ENCODE measurements at places on chromosomes 2 and 18.

DNA sequence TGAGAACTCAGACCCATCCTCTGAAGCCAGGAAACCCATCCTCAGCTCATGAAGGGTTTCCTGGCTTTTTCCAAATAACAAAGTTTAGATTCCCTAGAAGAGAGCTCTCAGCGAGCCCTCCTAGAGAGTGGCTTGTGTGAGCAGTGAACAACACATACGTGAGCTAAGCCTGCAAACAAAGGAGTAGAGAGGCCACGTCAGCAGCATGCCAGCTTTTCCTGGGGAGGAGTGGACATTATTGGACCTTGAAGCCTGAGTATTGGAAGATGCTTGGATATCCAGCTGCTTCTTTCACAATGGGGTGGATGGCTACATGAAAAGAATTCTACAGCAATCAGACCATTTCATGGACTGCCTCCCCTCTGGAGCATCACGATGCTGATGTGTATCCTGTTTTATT, 21.1 kb downstream of the KIF5C start:
- DNase-seq, result no peak

DNA sequence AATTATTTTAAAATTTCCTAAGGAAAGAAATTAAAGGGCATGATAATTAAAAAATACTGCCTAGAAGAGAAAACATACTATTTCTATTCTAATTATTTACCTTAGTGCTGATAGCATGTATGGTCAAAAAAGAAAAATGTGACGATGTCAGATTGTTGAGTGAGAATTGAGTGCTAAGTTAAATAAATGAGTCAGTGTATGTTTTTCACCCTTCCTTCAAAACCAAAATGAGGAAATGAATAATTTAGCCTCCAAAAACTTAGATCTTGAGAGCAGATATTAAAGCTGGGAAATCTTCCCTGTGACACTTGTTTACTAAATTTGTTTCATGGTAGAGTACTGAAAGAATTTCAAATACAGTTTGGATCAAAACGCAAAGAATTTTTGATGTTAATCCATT, 58.6 kb upstream of the NYAP2 start:
- DNase-seq, result no peak

DNA sequence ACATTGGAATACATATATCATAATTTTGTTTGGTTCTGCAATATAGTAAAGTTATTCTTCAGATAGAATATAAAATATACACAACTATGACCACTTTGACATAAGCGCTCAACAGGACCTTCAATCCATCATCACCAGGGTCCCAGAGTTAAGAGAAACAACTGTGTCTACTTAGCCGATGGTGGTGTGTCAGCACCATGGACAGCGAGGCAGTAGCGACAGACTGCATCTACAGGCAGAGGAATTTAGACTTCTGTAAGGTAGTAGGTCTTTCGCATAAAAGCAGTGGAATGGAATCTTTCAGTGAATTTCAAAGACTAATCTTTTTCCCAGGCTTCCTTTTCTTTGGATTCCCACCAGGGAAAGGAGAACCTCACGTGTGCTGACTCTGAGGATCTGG, 20.5 kb upstream of the LRPPRC start:
- DNase-seq, result no peak

GRCh38 chr2:176128172-176128981, 1.1 kb upstream of the HOXD8 start:
- DNase-seq, result no peak

GRCh38 chr2:170715062-170715931, at the start of gene SP5:
SP5 (plus strand) TSS chr2:170715337; CDS start chr2:170715513, 176 bp downstream.
- DNase-seq, result no peak

GRCh38 chr2:48065096-48065495, 158.8 kb upstream of the FBXO11 start:
- DNase-seq, result no peak

DNA sequence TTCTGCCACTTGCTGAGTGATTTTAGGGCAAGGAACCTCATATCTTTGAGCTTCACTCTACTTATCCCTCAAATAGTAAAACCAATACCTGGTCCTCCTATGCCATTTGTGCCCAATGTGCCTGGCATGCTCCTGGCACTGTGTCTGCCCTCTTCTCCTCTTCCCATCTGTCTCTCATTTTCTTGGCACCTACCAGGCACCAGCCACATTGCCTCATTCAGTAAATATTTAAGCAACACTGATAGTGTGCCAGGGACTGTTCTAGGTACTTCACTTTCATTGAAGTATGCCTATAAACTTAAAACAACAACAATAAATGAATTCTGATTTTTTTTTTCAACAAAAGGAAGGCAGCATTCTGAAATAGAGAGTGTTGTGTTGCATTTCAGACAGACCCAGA, 15.1 kb upstream of the BOD1L2 start:
- no peak for DNase-seq

DNA sequence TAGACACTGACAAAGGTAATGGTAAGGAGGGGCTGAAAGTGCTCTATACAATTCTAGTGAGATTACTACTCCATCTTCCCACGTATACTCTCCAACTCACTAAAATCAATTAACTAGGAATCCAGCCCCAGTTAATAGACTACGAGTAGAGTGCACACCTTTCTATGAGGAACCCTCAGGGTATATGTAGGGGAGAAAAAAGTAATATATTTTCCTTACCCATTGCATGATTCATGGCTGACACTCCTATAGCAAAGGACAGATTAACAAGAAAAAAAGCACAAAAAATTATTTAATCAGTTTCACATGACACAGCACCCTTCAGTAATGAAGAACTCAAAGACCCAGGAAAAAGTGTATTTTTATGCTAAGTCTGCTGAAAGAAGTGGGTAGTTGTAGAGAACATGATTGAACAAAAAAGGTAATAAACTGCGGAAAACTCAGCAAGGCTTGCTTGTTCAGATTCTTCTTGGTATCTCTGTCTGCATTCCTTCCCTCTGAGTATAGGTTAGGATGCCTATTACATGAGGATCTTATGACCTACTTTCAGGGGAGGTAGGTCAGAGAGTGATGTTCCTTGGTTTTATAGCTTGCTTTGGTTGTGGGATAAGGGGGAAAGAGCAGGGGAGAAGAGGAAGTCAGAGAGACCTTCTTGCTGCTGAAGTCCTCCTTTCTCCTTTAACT, 342.0 kb upstream of the DLGAP1 start:
- DNase-seq, result no peak

DNA sequence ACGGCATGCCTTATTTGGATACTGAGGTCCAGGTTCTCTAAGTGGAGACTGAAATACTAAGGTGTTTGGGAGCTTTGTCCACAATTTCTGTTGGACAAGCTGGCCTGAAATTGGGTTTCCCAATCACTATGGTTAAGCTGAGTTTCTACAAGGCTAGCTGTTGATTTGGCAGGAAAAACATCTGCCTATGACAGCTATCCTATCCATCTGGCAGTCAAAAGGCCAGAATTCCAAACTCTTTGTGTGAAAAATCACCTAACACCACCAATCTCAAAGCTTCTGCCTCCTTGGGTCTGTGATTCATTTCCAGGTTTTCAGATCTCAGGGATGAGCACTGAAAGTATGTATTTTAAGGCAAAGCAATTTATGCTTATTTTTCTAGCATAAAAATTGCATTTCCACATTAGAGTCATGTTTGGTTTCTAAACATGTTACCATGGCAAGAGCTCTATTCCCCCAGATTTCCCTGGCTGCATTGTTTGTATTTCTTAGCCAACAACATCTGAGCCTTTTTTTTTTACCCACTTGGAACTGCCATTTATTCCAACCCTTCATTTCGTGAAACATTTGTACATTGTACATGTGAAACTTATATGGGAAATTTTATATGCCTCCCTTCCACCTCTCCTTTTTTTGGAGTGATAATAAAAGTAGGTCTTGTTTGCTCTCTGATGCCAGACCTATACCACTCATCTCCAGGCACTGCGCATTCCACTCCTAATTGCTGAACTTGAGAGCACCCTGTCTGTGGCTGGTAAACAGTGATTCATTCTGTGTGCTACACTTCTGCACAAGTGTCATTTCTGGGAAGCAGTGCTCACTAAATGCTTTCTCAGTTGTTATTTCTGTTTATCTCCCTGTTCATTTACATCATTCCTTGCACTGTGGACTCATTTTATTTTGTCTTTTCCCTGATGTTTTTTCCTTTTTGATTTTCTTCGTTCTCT, 15.9 kb upstream of the CCDC85A start:
- no peak for DNase-seq

DNA sequence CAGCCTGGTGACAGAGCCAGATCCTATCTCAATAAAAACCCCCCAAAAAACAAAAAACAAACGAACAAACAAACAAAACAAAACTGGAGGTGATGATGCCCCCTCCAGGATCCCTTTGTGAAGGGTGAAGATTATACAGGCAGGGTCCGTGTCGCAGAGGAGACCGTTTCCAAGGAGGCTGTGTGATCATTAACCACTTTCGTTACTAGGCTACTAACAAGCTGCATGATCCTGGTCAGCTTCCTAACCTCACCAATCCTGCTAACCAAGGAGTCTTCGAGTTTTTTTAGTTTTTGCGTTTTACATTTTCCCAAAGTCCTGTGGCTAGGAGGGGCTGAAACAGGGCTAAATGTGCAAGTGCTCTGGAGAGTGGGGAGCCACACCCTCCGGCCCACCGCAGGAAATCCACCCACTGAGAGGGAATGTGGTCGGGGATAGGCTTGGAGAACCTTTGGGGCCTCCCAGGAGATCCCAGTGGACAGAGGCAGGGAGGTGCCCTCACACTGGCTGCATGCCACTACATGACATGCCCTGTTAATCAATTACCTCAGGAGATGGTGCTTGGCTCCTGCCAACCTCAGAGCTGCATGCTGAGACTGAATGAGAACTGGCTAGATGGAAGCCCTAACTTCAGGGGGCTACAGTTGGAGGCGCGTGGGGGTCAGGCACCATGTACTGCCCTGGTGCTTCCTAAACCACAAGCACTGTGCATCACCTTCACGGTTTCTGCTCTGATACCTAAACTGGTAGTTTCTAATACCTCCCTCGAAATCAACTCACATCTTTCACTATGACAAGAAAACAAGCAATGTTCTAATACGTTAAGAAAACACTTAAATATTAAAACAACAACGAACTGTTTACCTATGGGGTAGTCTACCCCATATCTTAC, 67.5 kb upstream of the RGPD5 start:
- DNase-seq, result no peak

- no peak for DNase-seq
Observed at GRCh38 chr2:29220506-29221270, 105.5 kb downstream of the CLIP4 start.

GRCh38 chr2:69608109-69608508, 35.4 kb downstream of the AAK1 start:
- DNase-seq, result no peak

DNA sequence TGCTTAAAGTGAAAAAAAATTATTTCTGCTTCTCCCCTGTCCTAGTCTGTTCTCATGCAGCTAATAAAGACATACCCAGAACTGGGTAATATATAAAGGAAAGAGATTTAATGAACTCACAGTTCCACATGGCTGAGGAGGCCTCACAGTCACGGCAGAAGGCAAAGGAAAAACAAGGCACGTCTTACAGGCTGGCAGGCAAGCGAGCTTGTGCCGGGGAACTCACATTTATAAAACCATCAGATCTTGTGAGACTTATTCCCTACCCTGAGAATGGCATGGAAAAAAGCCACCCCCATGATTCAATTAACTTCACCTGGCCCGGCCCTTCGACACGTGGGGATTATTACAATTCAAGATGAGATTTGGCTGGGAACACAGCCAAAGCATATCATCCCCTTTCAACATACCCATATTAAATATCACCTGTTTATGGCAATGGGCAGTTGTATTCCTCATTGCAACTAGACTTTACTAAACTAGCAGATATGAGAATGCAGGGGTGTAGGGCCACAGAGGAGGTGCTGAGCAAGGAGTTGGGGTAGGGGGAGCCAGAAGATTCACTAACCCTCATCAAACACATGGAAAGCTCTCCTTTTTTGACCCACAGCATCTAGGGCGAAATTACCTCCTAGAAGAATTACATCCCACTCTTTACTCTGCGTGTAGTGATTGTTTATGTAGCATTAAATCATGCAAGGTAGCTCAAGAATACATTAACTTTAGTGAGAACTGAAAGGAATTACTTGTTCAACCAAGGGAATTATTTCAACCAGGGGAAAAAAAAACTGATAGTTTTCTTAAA, 183.3 kb upstream of the DOK6 start:
- no peak for DNase-seq

- no peak for DNase-seq
Observed at GRCh38 chr18:63820694-63821093, 45.5 kb downstream of the SERPINB7 start.

- DNase-seq, result no peak
Observed at GRCh38 chr2:8729939-8730338, 48.1 kb downstream of the ID2 start.

GRCh38 chr2:6623746-6624145, 242.0 kb downstream of the CMPK2 start:
- DNase-seq, result no peak

GRCh38 chr18:49548229-49548636, 13.6 kb upstream of the LIPG start:
- DNase-seq, result no peak

DNA sequence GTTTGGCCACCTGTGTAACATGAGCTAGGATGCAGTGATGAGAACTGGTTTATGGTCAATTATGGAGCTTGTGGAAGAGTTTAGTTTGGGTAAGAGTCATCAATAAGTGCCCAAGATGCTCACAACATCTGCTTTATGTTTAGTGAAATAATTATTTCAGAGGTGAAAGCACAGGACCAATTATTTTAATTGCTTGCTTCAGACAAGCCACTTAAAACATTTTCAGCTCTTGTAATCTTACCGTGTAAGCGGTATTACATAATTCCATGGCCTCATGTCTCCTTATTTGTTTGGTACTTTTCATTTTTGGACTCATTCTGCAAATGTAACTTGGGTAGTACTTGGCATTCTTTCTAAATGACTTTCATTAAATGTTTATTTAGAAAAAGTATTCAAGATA, 5.4 kb downstream of the B3GNT2 start:
- no peak for DNase-seq

GRCh38 chr2:104368089-104368488, 485.8 kb upstream of the POU3F3 start:
- no peak for DNase-seq
